Transverse colon (tissue), 4 donors: ENCODE measurements at places on chromosomes 3 and 15. TPM values are rescaled to one million over a fixed set of nuclear protein-coding genes. Genes with fewer than 3 reads are reported as not detected.

DNA sequence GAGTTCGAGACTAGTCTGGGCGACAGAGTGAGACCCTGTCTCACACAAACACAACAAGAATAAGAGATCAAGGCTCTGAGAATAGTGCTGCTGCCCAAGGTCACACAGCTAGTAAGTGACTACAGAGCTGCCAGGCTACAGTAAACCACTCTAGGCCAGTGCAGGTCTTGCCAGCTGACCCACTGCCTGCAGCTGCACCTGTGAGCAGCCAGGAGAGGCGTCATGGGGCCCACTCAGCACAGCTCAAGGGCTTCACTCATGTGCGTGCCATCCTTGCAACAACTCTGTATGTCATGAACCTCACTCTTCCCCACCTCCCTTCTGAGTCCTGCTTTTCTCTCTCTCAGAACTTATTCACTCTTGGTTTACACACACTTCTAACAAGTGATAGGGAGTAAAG is 176.7 kb downstream of the SMAD6 start:
- no peaks in the 10 kb centered on the region for H3K27me3 ChIP-seq
- no peak overlapping the region for H3K27ac ChIP-seq
- H3K4me3 ChIP-seq: no peak overlapping the region
- peaks cover 16% of the 10 kb centered on the region for H3K4me1 ChIP-seq

DNA sequence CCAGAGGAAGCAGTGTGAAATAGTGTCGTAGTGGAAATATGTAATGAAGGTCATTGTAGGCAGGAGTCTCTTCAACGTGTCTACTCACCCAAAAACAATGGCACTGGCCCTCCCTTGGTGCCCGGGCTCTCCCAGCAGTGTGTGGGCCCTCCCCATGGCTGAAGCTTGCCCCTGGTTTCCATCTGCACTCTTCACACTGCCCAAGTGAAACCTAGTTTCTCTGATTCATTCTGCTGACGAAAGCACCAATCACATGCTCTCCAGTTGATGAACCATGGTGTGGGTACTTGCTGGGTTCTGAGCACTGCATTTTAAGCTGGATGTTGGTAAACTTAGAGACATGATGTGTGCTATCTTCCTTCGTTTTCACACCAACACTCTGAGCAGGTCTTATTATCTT is 61.0 kb upstream of the AGBL1 start:
- H3K27me3 ChIP-seq: peaks cover 6% of the 10 kb centered on the region
- no peak overlapping the region for H3K27ac ChIP-seq
- no peaks in the 10 kb centered on the region for H3K4me1 ChIP-seq
- no peak overlapping the region for H3K4me3 ChIP-seq

DNA sequence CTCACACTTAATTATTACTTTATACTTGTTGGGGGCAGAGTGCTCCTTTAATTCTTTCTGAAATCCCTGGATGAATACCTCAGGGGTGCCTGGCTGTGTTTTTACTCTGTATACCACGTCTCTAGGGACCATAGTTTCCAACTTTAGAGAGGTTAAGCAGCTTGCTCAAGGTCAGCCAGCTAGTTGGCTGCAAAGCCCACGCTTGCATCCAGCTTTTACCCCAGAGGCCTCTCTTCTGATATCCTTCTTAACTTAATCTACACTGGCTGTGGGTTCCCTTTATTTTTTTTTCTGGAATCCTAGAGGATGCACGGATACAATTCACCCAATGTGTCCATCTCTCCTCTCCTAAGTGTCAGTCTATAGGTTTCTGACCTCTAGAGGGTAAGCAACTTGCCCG is 1.4 kb downstream of the PDZRN3 start:
- H3K36me3 ChIP-seq: no peaks in the 10 kb centered on the region
- no peaks in the 10 kb centered on the region for H3K27me3 ChIP-seq
- peak overlapping the region; percentile 76 for H3K4me3 ChIP-seq
- peak overlapping the region; percentile 93 for H3K27ac ChIP-seq
- no peak for DNase-seq

DNA sequence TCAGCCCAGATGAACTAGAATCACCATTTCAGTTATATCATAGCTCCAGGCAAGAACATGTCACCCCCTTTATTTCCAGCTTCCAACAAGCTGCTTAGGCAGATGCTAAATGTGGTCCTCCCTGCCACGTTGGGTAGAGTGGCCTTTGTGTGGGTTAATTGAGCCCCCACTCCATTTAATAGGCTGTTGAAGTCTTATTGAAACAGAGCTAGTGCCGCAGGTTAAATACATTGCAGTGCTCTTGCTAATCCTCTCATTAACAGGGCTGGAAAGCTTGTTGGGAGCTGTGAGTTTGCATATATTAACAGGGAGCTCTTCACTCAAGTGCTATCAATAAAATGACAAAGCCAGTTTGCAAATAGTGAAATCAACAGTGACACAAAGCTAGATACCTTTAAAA is 248.4 kb upstream of the CMC1 start:
- no peaks in the 10 kb centered on the region for H3K4me1 ChIP-seq
- no peak overlapping the region for H3K27ac ChIP-seq
- DNase-seq: no peak
- no peak overlapping the region for H3K4me3 ChIP-seq

- H3K27ac ChIP-seq: no peak overlapping the region
- H3K4me1 ChIP-seq: no peaks in the 10 kb centered on the region
- DNase-seq: no peak
- H3K4me3 ChIP-seq: no peak overlapping the region
These were observed 48.1 kb downstream of the HSPBAP1 start for GRCh38 chr3:122745369-122746021.

DNA sequence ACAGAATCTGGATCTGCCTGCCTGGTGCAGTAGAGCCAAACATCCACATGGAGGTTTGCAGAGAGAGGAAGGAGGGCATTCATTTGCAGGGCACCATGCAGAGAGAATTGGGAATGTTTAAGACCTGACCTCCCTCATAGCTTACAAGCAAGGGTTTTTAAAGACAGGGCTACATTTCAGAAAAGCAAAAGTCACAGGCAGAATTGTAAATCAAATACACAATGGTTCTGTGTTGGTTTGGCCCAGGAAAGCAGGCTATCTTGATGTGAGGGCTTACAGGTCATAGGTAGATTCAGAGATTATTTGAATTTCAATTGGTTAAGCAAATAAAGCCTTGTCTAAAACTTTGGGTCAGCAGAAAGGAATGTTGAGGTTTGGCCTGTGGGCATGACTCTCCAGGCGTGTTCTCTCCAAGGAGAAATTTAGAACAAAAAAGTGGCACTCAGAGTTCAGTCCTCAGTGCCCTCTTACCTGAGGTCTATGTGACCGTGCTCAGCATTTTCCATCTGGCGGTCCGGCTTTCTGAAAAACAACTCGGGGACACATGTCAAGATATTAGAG is 91.5 kb downstream of the CD47 start:
- no peak for DNase-seq
- H3K27ac ChIP-seq: no peak overlapping the region
- H3K4me3 ChIP-seq: no peak overlapping the region
- no peaks in the 10 kb centered on the region for H3K36me3 ChIP-seq

GRCh38 chr3:108505811-108506210 is 4.6 kb downstream of the MYH15 start:
- no peak overlapping the region for H3K4me3 ChIP-seq
- H3K27ac ChIP-seq: no peak overlapping the region
- no peak for DNase-seq
- no peaks in the 10 kb centered on the region for H3K4me1 ChIP-seq
- H3K36me3 ChIP-seq: no peaks in the 10 kb centered on the region
- H3K27me3 ChIP-seq: no peaks in the 10 kb centered on the region

GRCh38 chr15:66824424-66824823 is 122.4 kb downstream of the SMAD6 start:
- no peaks in the 10 kb centered on the region for H3K4me1 ChIP-seq
- H3K36me3 ChIP-seq: no peaks in the 10 kb centered on the region
- no peaks in the 10 kb centered on the region for H3K27me3 ChIP-seq
- no peak overlapping the region for H3K27ac ChIP-seq

- no peak for DNase-seq
- no peaks in the 10 kb centered on the region for H3K4me1 ChIP-seq
- H3K4me3 ChIP-seq: no peak overlapping the region
- H3K27me3 ChIP-seq: peaks cover 53% of the 10 kb centered on the region
- H3K27ac ChIP-seq: no peak overlapping the region
These were observed 67.1 kb upstream of the SH3GL3 start for GRCh38 chr15:83380059-83380458.

DNA sequence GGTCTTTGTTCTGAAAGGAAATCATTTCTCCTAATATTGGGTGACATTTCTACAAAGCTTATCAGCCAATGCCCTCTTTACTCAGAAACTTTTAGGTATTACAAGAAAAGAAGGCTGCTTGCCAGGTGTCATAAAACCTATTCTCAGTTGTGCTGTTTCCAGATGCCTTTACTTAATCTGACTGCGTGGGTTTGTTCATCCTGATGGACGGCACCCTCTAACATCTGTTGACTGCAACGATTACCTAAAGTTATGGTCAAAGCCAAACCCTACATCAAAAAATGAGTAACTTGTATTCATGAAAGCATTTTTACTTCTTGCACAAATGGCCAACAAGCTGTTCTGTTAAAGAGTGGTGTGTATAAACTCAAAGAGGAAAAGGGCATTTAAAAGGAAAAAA is 207.7 kb upstream of the PDZRN3 start:
- H3K27ac ChIP-seq: no peak overlapping the region
- H3K27me3 ChIP-seq: no peaks in the 10 kb centered on the region
- DNase-seq: no peak
- H3K36me3 ChIP-seq: no peaks in the 10 kb centered on the region

Gene WNT7A
- total RNA-seq: not detected

DNA sequence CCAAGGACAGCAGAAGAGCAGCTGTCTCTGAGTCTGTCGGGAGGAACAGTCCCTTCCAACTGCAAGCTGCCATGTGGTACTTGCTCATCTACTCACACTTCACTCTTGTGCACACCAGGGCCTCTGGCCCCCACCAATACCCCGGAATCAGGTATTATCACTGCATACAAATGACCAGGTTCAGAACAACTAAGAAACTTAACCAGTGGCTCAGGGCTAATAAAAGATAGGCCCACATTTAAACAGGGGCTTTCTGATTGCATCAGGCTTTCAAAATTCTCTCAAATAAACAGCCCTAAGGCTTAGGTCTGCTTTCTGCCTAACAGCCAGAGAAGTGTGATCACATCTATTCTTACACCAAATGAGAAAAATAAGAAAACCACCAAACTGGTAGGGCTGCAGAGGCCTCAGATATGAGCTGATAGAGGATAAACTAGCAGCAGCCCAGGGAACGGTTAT is 20.7 kb downstream of the CCDC12 start:
- no peaks in the 10 kb centered on the region for H3K27me3 ChIP-seq
- peaks cover 68% of the 10 kb centered on the region for H3K4me1 ChIP-seq
- H3K4me3 ChIP-seq: no peak overlapping the region
- no peak overlapping the region for H3K27ac ChIP-seq

GRCh38 chr3:10772271-10773161 is 43.5 kb upstream of the SLC6A11 start:
- H3K27ac ChIP-seq: no peak overlapping the region
- H3K36me3 ChIP-seq: no peaks in the 10 kb centered on the region
- H3K4me1 ChIP-seq: no peaks in the 10 kb centered on the region
- H3K4me3 ChIP-seq: no peak overlapping the region

Gene CLRN1
- not detected for total RNA-seq

GRCh38 chr15:84671211-84671610 is 13.2 kb upstream of the NMB start:
- H3K36me3 ChIP-seq: peaks cover 40% of the 10 kb centered on the region
- H3K4me1 ChIP-seq: no peaks in the 10 kb centered on the region
- H3K27ac ChIP-seq: no peak overlapping the region
- no peaks in the 10 kb centered on the region for H3K27me3 ChIP-seq
- H3K4me3 ChIP-seq: no peak overlapping the region

GRCh38 chr3:190444006-190444405 is 5.7 kb downstream of the TMEM207 start:
- no peak overlapping the region for H3K27ac ChIP-seq
- no peak for DNase-seq
- no peaks in the 10 kb centered on the region for H3K36me3 ChIP-seq
- peaks cover 8% of the 10 kb centered on the region for H3K4me1 ChIP-seq

DNA sequence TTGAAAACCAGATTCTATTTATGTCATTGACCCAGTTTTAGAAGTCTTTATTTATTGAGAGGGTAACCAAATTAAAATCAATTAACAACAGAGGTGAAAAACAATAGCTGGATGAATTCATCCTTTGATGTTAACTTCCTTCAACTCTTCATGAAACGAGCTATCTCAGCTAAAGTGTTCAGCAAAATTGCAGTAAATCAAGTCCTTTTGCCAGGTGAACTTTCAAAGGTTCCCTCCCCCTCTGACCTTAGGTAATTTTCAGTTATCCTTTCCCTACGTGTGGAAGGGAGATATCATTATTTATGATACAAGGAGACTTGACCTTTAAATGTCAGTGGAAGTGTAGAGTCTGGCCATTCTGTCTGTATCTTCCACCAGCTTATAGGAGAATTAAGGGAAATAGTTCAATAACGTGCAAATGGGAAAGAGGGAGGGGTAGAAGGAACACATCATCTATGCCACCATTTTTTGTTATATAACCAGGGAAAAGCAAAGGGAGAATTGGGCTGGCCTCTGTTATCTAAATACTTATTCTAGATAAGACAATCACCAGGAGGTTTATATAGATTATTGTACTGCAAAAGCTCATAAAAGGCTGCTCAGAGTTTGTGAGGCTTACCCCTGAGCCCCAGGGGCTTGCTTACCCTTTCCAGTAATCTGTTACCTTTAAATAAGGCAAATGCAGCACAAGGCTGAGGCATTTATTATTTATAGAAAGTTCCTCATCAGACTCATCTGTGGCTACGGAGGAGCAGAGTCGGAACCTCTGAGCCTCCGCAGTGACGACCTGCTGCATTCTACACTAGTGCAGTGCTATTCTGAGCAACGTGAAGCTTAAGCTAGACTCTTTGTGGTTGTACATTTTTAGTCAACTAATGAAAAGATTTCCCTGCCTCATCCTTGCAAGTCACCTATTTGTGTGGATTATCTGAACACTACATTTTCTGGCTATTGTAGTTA is 97.7 kb upstream of the ZBED2 start:
- no peak for DNase-seq
- H3K27me3 ChIP-seq: no peaks in the 10 kb centered on the region
- H3K4me1 ChIP-seq: no peaks in the 10 kb centered on the region
- no peaks in the 10 kb centered on the region for H3K36me3 ChIP-seq
- H3K27ac ChIP-seq: no peak overlapping the region

- H3K36me3 ChIP-seq: no peaks in the 10 kb centered on the region
- H3K4me3 ChIP-seq: no peak overlapping the region
- DNase-seq: no peak
- no peaks in the 10 kb centered on the region for H3K27me3 ChIP-seq
These were observed 367.5 kb downstream of the MECOM start for GRCh38 chr3:169295912-169296570.

DNA sequence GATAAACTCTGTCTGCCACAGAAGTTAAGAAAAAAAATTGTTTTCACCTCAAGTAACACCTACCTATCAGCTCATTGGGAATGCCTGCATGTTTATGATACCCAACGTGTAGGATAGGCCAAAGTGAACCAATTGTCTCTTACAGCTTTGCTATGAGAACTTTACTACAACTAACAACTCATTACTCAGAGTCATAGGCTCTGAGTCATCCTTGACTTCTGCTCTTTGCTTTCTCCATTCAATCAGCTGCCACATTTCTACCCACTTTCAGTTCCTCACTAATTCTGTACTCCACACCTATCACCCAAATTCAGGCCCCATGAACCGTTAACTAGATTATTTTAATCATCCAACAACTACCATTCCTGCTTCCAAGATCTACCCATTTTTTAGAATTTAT is 843.9 kb downstream of the TUSC7 start:
- no peaks in the 10 kb centered on the region for H3K4me1 ChIP-seq
- H3K36me3 ChIP-seq: no peaks in the 10 kb centered on the region
- DNase-seq: no peak
- H3K4me3 ChIP-seq: no peak overlapping the region
- no peak overlapping the region for H3K27ac ChIP-seq

Gene PPP1R14D
- 256 TPM for total RNA-seq

Gene TRA2B
- total RNA-seq: 102 TPM

GRCh38 chr3:23537101-23537551 is 268.6 kb upstream of the UBE2E1 start:
- no peaks in the 10 kb centered on the region for H3K27me3 ChIP-seq
- no peak for DNase-seq
- H3K36me3 ChIP-seq: no peaks in the 10 kb centered on the region
- H3K4me1 ChIP-seq: no peaks in the 10 kb centered on the region
- no peak overlapping the region for H3K4me3 ChIP-seq

Gene TUBGCP5
- 11.2 TPM for total RNA-seq
